Fibroblast of skin of right biceps (primary cell): ENCODE measurements at places on chromosomes 2 and 18.

GRCh38 chr2:3914241-3914640 is 210.9 kb downstream of the DCDC2C start:
- peak; percentile 11 for DNase-seq

- DNase-seq, result peak; percentile 60
Measured at GRCh38 chr2:239369631-239370161, 31.1 kb downstream of the HDAC4 start.

DNA sequence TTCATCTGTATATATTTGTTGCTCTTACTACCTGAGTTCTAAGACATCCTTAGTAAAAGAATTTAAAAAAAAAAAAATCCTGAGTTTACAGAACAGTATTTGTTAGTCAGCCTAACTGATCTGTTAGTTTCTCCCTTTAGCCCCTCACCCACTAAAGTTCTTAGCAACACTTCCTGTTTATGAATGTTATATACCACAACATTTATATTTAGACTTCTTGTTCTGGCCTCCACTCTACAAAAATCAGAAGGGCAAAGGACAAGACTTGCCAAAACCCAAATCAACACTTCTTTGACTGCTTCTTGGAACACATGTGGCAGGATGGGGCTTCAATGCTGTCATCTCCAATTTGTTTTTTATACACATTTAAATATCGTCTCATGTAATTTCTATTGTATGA is 71.1 kb downstream of the MGAT5 start:
- DNase-seq, result no peak

DNA sequence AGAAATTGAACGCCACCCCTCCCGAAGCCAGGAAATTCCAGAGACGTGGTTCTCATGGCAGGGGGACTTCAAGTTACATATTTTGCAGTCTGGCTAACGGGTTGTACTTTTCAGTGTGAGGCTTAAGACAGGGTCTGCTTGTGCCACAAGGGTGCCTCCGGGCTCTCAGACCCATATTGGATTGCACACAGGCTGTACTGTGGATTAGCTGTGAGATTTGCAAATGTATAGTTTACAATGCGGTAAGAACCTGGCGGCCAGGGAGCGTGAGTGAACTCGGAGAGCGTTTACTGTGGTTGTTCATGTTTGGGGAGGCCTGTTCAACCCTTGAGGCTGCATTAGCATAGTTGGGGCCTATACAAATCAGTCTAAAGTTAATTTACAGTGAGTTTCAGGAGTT is 143.9 kb upstream of the SIX2 start:
- DNase-seq, result no peak

GRCh38 chr18:58144106-58144505 is 100.1 kb downstream of the NEDD4L start:
- no peak for DNase-seq

- DNase-seq, result peak; percentile 9
Measured at GRCh38 chr2:121205321-121205942, 79.6 kb downstream of the TFCP2L1 start.

- DNase-seq, result no peak
Measured at GRCh38 chr2:207113414-207113813, 52.3 kb downstream of the KLF7 start.

GRCh38 chr18:36461551-36461987 is 164.1 kb downstream of the FHOD3 start:
- DNase-seq, result peak; percentile 20

- peak; percentile 85 for DNase-seq
Measured at GRCh38 chr2:192148620-192149321, 46.0 kb downstream of the TMEFF2 start.

DNA sequence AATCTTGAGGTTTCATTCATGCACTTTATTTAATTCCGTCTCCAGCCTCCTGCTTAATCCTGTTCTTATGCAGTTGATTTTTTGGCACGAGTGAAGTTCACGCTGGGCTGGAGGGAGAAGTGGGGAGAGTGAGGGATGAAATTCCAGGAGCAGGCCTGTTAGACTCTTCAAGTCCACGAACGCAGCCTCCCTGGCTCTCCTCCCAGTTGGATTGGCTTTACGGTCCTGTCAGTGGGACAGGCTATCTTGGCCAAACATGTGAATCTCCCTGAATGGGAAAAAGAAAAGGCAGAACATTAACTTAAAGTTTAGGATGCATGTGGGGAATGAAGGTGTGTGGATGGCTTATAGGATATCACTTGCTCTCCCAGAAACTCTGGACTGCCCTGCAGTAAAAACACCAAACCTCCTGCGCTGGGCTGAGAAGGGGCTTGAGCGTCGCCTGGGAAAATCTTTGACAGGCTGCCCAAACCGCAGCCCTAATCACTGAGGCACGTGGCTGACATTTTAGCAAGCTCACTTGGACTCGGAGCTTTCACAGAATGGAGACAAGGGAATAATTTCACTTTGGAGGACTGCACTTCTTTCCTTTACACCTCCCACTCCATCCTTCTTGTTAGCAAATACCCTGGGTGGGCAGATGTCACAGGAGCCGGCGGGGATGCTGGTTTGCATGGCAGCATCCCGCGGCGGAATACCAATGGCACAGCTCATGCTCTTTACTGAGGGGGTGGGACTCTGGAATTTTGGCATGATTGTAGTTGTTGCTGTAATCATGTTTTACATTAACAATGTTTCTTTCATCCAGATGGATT is 93.9 kb downstream of the ACKR3 start:
- DNase-seq, result peak; percentile 91

DNA sequence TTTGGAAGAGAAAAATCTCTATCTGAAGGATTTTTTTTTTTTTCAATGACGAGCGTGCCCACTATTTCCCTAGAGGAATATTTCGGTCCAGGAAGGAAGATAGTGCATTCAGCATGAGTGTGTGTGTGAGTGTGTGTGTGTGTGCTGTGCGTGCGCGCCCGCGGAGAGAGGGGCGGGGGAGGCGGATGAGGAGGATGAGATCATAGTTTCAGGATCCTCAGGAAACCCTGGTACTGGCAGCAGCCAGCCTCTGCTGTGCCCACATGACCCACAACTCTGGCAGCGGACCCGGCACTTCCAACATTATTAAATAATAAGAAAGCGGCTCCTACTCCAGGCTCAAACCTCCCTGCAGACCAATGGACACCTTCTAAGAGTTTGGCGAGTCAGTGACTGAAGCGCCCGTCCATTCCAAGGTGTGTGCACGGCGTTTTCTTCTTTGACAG is 217.0 kb upstream of the DTNA start:
- DNase-seq, result peak; percentile 72

- no peak for DNase-seq
Measured at GRCh38 chr2:119004602-119005001, 62.6 kb downstream of the MARCO start.

- peak; percentile 38 for DNase-seq
Measured at GRCh38 chr18:46174342-46175041, 70.3 kb downstream of the HAUS1 start.

DNA sequence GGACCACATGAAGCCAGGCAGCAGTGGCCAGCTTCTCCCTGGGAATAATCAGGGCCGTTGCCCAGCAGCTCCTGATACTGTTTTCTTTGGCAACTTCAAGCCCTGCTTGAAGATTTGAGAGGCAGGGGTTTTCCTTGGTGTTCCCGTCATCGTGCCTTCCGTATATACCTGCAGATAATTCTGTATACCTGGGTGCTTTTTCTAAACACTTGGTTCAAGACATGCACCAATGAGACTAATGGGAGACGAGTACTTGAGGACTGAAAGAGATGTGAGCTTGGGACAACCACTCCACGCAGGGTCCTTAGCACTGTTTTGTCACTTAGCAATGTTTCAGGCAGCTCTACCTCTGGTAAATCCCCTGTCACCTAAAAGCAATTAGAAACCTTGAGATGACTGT is 118.8 kb downstream of the RTN4 start:
- no peak for DNase-seq

DNA sequence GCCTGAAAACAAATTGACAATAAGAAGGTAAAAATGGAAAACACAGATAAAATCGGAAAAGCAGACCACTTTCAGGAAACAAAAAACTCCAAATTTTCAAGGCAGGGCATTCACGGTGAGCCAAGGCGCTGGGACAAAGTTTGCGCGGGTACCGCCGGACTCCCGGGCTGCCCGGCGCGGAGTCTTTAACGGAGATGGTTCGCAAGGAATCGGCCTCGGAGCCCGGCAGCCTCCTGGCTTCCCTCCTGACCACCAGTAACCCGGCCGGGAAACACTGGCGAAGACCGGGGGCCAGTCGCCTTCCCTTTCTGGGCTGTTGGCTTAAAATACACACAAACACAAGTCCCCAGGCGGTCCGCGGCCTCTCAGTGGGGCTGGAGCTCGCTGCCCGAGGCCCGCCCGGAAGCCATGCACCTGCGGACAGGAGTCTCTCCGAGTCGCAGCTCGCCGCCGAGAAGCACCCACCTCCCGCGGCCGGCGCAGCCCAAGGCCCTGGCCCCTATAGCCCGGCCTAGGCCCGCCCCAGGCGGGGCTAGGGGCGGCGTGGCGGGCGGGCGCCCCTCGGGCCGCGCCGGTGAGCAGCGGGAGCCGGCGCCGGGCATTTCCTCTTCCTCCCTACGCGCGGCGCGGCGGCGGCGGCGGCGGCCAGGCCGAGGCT is 622 bp upstream of the KCMF1 start:
- DNase-seq, result peak; percentile 59

GRCh38 chr2:63488118-63488713 is 100.1 kb downstream of the WDPCP start:
- DNase-seq, result peak; percentile 23

DNA sequence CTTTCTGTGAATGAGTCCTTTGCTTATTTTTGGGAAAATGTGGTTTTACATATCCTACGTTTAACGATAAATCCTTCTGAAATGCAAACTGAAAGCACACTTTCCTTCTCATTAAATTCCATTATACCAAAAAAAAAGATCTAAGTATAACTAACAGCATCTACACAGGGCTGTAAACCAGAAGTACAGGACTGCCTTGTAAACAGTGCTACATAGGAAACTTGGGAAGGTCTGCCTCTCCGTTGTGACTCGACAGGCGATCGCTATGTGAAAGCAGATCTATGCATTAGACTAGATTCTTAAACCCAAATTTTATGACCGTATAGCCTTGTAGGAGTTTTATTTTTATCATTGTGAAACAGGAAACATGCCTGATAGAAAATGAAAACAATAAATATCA is 690.5 kb downstream of the ARHGAP15 start:
- DNase-seq, result no peak

GRCh38 chr2:95574506-95574905 is 17.3 kb upstream of the TRIM43 start:
- peak; percentile 40 for DNase-seq

DNA sequence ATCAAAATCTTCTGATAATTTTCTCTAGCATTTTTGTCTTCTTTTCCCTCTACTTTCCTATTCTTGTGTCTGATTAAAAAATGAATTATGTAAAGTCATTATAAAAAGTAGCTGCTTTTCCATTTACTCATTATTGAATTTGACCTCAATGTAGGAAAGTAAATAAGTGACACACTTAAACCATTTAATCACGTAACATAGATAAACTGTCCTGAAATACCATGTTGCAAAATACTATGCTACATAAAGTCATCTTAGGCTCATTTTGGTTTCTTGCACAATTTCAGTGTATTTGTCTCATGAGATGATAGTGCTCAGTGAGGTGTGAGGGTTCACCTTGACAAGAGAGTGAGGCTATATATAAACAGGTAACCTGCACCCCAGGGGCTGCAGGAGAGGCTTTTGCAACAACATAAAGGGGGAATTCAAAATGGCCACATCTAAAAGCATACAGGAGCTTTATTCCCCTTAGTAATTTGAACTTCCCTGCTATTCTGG is 502.7 kb downstream of the RNF144A start:
- no peak for DNase-seq

GRCh38 chr2:189466656-189467055 is 25.4 kb downstream of the WDR75 start:
- peak; percentile 20 for DNase-seq

DNA sequence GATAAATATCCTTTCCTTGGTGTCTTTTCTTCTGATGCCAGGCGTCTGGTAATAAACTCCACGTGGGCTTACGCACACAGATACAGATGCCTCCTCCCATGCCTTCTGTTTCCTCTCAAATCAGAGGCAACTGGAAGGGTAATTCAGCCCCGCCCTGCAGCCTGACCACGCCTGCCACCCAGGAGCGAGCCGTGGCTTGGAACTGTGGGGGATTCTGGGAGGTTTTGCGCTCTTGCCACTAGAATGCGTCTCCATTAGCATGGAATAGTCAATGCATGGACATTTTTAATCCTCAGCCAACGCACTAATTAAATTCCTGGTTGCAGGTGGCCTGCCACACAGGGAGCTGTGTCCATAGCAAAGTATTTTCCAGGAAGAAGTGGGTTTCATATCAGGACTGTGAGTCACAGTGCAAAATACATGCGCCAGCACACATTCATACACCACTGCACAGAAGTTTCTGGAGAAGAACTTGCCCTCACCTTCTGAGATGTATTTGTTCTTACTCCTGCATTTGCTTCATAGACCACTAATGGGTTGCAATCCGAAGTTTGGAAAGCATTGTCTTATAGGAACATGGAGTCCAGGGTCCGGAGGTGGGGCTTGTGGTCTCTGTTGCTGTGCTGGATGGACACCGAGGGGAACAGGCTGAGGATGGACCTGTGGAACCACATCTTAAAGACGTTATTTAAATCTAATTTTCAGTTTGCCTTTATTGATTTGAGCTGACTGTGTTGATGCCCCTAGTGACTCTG is 151.4 kb downstream of the LDLRAD4 start:
- DNase-seq, result peak; percentile 16

GRCh38 chr18:72762515-72763122 is 105.2 kb downstream of the NETO1 start:
- DNase-seq, result peak; percentile 61

GRCh38 chr2:101569886-101570520 is 95.1 kb upstream of the RFX8 start:
- no peak for DNase-seq

DNA sequence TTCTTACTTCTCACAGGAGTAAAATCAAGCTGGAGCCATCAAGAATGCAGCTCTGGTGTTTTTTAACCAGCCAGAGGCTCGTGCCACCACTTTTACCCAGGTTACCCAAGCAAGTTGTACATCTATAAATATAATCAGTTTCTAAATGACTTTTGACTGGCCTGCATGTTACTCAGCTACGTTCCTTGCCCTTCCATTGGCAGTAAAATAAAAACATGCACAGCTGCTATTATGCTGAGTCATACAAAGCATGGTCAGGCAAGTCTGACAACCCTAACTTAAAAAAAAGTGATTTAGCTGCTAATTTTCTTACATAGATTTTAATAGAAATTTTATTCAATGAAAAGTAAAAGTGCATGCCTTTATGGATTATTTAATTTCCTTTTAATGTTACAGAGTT is 111.7 kb upstream of the CSRNP3 start:
- DNase-seq, result peak; percentile 61

- DNase-seq, result no peak
Measured at GRCh38 chr2:11655495-11655894, 14.5 kb downstream of the NTSR2 start.

DNA sequence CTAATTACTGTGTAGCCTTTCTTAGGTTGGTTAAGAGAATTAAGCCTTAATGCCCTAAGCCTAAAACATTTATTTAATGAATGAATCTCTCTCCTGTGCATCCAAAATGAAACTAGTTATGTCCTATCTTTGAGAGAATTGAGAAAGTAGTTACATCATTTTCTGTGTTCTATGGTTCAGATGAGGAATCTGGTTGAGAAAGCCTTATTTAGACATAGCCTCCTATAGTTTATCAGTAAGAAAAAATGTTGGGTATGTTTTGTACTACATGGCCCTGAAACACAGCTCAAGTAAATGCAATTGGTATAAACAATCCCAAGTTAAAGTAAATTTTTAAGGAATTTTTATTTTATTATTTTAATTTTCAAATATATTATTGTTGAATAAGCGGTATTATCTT is 25.9 kb upstream of the RAMP1 start:
- peak; percentile 33 for DNase-seq
